ENCODE measurements at places on chromosomes 3 and 15.
A peak's percentile ranks its signal among the peaks of the same experiment; 100 is the strongest.

DNA sequence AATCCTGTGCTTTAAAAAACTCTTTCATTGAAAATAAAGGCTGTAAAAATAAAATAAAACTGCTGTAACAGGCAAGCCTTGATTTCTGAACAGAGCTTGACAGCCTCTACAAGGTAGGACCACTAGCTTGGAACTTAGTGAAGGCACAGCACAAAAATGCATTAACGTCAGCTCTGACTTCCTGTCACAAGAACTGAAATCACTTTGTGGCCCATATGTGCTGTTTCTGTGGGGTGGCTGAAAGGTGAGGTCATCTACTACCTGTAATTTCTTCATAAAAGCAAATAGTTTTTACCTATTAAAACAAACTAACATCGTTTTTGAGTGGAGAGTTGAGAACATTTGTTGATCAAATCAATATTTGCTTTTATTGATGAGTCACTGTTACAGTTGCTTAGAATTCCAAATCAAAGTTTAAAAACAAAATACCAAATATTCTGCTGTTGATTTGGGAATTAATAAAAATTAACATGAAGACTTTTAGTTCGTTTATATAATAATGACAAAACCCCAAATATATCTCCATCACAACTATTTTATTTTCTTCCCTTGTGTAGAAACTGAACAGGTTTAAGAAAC is 1034.1 kb downstream of the MCTP2 start:
- DNase-seq: no peak

GRCh38 chr3:50189274-50189673 is 2.1 kb upstream of the GNAT1 start:
- peak; percentile 61 for DNase-seq

- DNase-seq: no peak
Measured at GRCh38 chr3:129182390-129183185, 1.1 kb downstream of the CNBP start.

- DNase-seq: no peak
Measured at GRCh38 chr15:78838489-78838888, 27.2 kb upstream of the ADAMTS7 start.

Data from kidney capillary endothelial cell (primary cell).